Right cardiac atrium (tissue), 5 donors: ENCODE measurements at places on chromosomes 6 and 20. TPM values are rescaled to one million over a fixed set of nuclear protein-coding genes. Genes with fewer than 3 reads are reported as not detected.

Gene OTOR
- total RNA-seq = not detected

Gene RING1
- 31.3 TPM for total RNA-seq

Gene FAM83B
- 7.5 TPM for total RNA-seq

Gene WFDC5
- not detected for total RNA-seq

Gene GPLD1
- 1.0 TPM for total RNA-seq

Gene C4B
- 149 TPM for total RNA-seq

Gene SLC22A16
- not detected for total RNA-seq

Gene OPRL1
- 0.50 TPM for total RNA-seq
